AG08395 (cell line): ENCODE measurements at places on chromosomes 3 and 15.
A peak's percentile ranks its signal among the peaks of the same experiment; 100 is the strongest.

GRCh38 chr3:149536429-149536828, 61.9 kb downstream of the TM4SF4 start:
- peak; percentile 51 for DNase-seq

- no peak for DNase-seq
These were observed 641.5 kb downstream of the PLOD2 start for GRCh38 chr3:145519398-145520047.

GRCh38 chr15:52100807-52101442, 11.7 kb downstream of the BCL2L10 start:
- DNase-seq = peak; percentile 60

DNA sequence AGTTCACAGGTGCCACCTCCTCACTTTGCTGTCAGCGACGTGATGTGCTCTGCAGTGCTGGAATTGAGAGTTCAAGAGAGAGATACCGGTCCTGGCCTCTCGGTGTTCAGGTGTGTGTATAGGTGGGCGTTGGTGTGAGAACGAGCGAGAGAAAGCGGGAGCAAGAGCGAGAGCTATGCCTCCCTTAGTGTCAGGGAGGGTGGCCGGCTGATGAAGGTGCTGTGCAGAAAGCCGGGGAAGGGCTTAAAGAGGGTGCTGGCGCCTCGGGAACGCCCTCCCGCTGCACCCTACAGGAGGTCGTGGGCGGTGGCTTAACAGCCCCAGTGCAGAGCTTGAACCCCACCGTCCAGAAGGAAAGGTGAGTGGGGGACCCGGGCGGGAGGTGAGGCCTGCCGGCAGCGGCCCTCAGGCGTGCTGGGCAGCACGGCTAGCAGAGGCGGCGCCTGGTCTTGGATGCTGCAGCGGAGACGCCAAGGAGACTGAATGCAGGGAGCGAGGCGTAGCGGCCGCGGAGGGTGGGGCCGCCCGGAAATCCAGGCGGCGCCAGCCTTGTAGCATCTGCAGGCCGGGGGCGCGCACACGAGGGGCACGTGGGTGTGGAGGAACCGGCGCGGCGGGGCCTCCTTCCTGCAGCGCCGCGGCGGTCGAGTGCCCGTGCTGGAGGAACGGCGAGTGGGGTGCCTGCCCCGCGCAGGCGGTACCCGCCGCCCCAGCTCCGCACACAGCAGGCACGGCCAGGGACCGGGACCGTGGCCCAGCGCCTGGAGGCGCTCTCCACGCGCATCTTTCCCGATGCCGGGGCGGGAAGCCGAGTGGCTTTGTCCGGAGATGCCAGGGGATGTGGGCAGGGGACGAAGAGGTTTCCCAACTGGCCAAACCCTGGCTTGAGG, 246.8 kb upstream of the TOPAZ1 start:
- DNase-seq = peak; percentile 56

GRCh38 chr15:52567871-52568600, 794 bp downstream of the ARPP19 start:
- DNase-seq = peak; percentile 9

GRCh38 chr15:96959501-96959900, 629.0 kb downstream of the NR2F2 start:
- no peak for DNase-seq

GRCh38 chr3:33438284-33438668, 1.9 kb downstream of the UBP1 start:
- DNase-seq = peak; percentile 29

DNA sequence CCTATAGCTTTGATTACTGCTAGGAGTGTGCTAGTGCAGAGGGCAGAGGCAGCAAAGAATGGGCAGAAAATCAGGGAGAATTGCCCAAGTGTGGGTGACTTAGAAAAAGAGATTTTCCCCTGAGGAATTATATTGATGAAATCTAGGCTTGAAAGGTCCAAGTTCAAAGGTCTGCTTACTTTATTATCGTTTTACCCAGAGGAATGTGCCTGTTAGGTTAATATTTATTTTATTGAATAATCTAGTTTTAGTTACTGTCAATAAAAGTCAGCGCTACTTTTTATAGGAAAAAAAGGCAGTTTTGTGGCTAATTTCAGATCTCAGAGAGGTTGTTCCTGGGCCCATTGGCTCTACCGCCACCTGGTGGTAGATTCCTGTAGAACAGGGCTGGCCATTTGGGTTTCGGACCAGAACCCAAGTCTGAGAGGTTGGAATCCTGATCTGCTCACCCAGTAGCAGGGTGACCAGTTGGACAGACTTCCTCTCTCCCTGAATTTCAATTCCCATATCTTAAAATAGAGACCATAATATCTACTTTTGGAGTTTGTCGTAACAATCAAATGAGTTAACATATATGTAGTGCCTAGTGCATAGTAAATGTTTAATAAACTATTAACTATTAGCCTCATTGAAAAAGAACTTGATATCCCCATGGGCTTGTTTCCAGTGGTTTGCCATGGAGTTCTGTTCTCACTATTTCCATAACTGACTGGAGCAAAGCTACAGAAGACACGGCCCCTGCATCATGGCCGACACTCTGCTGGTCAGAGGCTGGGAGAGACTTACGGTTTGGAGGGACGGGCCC, 62.7 kb upstream of the ZNF148 start:
- peak; percentile 68 for DNase-seq

GRCh38 chr3:4776399-4776979, 202.7 kb upstream of the BHLHE40 start:
- no peak for DNase-seq

DNA sequence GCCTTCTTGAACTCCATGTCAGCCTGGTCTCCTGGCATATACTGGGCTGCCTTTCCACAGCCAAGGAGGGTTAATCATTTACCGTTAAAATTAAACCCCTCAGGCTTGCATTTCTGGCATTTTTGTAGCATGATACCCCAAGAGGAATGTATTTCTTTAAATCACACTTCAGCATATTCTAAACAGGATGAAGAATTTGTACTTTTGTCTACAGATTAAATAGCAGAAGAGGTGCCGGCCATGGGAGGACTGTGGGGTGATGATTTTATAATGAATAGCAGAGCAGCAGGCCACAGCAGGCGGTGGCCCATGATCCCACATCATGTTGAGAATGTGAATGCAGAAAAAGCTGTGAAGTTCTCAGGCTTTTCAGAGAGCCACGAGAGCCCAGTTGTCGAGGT, 90.2 kb downstream of the ARNT2 start:
- peak; percentile 72 for DNase-seq

- no peak for DNase-seq
These were observed 60.5 kb downstream of the STARD5 start for GRCh38 chr15:81263477-81263876.

GRCh38 chr15:66965201-66965900, 100.1 kb upstream of the SMAD3 start:
- DNase-seq = no peak
